ENCODE measurements at places on chromosomes 7 and 10.

DNA sequence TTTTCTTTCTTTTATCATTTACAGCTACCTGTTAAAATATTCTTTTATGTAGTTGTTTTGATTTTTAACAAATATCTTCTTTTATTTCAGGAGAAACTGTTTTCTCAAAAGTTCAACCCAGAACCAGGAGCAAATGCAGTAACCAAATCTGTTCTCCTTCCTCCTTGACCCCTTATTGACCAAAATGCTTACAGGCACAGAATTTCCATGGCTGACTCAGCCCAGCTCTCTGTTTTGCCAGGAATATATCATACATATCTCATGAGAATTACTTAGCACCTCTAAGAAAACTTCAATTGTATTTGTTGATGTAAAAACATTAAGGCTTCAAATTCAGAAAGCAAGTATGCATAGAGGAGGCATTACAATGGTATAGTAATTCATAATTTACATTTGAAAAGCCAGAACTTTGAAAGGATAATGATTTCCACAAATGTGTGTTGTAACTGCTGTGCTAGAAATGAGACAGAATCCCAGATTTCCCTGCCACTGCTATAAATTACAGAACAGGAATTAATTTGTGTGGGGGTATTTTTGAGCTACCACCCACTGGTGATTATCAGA lies 2.2 kb downstream of the GSAP start:
- no peak for DNase-seq

DNA sequence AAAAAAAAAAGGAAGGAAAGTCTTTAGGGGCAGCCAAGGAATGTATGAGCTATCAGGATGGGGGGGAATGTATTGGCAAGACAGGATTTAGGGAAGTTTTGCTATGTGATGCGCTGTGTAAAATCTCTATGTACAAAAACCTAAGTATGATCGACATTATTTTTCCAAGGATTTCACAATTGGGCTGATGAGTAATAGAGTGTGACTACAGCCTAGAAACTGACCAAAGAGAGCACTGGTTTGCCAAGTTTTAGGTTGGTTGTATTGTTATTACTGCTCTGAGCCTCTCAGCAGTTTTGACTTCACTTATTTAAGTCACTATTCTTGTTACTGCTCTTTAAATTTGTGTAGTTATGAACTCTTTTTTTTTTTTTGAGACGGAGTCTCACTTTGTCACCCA lies 107.3 kb downstream of the NRCAM start:
- no peak for DNase-seq

- no peak for DNase-seq
These were observed 572 bp downstream of the ATP5MF start for GRCh38 chr7:99465421-99465768.

GRCh38 chr7:74355091-74355490 lies 65.9 kb downstream of the CLIP2 start:
- DNase-seq: no peak

- DNase-seq: no peak
These were observed 18.6 kb downstream of the PALD1 start for GRCh38 chr10:70497120-70497545.

DNA sequence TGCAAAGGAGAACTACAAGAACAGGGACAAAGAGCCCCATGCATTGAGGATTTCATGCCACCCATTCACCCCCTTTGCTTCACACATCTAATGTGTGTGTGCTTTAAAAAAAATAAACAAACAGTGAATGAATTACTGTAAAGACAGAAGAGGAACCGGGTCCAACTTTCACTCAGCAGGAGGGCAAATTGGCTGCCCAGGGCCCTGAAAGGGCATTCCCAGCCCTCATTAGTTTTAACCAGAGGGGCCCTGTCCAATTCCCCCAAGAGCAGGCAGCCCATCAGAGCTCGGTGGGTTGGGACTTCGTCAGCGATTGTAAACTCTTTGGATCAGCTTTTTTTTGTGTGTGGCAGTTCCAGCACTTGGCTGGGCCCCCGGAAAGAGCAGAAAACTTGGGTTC lies 73.6 kb upstream of the PDZD8 start:
- DNase-seq: no peak

GRCh38 chr10:68462536-68462935 lies 9.2 kb downstream of the DNA2 start:
- no peak for DNase-seq

- no peak for DNase-seq
These were observed 20.5 kb upstream of the CFAP70 start for GRCh38 chr10:73379064-73379748.

GRCh38 chr10:86821388-86821999 lies 65.1 kb downstream of the BMPR1A start:
- DNase-seq: no peak

GRCh38 chr7:140506788-140507464 lies 27.6 kb upstream of the MKRN1 start:
- DNase-seq: peak; percentile 13

- DNase-seq: no peak
These were observed 207.3 kb downstream of the CXCL12 start for GRCh38 chr10:44177610-44178009.

DNA sequence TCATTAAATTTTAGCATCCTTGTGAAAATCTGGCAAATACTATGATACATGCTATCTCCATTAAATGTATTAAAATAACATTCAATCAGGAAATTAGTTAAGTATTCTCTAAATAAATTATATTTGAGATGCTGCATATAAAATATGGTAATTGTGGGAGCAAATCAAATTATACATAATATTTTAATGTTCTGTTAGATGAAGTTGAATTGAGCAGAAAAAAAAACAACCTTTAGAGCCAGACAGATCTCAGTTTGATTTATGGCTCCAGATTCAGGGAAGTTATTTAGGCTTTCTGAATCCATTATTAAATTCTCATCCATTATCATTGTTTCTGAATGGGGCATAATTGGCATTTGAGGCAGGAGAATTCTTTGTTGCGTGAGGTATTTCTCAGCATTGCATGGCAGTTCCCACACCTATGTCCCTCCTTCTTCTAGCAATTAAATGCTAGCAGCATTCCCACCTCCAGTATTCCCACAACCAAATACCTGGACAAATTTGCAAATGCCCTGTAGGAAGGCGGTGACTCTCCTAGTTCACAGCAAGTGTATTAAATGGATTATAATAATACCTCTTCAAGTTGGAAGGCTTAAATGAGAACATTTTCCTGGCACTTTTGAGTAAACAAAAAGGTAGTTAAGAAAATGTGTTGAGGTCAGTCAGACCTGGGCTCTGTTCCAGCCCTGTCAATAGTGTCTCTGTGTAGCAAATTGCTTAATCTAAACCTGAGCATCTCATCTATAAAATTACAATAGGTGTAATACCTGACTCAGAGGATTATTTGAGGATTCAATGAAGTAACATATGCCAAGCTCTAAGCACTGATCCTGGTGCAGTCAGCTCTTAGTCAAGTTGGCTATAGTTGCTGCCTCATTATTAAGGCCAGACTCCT lies 108.9 kb downstream of the RNLS start:
- no peak for DNase-seq

DNA sequence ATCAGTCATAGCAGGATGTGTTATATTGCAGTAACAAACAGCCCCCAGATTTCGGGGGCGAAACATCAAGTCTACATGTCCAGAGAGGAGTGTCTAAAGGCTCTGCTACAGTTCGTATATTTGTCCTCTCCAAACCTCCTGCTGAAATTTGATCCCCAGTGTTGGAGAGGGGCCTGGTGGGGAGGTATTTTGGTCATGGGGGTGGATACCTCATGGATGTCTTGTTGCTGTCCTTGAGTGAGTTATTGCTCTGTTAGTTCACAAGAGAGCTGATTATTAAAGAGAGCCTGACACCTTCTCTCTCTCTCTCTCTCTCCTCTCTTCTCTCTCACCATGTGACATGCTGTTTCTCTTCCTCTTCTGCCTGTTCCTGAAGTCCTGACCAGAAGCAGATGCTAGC lies 343.7 kb downstream of the TCERG1L start:
- DNase-seq: no peak

DNA sequence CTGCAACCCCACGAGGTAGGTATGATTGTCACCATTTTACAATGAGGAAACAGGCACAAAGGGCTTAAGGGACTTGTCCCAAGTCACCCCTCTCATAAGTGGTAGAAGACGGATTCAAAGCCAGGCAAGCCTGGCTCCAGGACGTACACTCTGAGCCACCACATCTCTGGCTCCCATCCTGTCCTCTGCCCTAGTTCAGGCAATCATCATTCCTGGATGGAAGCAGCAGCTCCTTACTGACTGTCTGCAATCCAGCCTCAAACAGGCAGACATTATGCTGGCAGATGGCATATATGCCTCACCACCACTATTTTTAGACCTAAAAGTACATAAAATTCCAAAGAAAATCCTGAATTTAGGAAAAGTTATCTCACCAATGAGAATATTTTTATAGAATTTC lies 100.7 kb downstream of the USP6NL start:
- DNase-seq: no peak

DNA sequence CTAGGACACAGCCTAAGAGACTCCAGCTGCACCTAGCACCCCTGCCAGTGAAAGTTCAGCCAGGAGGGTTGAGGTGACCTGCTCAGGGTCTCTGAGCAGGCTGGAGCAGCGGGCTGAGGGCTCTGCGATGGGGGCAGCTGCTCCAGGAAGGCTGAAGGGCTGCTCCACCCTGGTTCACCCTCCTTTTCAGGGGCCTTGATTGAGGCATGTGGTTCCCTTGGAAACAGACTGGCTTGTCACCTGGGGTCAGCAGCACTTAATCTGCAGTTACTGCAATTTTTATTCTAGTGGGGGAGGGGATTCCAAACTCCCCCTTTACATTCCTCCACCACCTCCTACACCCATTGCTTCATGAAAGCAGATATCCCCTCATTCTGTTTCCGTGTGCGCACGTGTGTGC lies 85.3 kb upstream of the UNC5B start:
- DNase-seq: no peak

GRCh38 chr7:132941428-132941827 lies 140.5 kb downstream of the CHCHD3 start:
- no peak for DNase-seq

DNA sequence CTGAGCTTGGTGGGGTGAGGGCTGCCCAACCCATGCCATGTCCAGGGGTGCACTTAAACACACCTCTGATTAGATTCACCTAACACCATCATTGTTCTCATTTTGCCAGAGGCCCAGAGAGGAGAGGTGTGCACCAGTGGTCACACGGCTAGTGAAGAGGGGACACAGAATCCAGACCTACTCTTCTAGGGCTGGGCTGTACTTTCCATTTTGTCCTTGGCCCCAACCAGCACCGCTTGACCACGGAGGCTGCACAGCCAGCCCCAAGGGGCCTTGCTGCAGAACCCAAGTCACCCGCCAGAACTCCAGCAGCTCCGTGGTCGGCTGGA lies 246 bp upstream of the WDFY4 start:
- no peak for DNase-seq

GRCh38 chr7:140074780-140075179 lies 12.0 kb upstream of the PARP12 start:
- DNase-seq: no peak

DNA sequence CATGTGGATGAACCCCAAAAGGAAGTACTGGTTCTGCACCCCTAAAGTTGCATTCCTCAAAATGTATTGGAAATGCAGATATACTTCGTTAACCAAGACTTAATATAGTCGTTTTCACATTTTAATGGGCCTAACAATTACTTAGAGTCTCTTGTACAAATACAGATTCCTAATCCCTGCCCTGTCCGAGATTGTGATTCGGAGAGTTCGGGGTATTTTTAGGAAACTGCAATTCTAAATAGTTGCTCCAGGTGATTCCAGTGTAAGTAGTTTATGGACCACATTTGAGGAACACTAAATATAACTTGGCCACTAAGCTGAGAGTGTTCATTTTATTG lies 830 bp downstream of the TRUB1 start:
- DNase-seq: no peak

DNA sequence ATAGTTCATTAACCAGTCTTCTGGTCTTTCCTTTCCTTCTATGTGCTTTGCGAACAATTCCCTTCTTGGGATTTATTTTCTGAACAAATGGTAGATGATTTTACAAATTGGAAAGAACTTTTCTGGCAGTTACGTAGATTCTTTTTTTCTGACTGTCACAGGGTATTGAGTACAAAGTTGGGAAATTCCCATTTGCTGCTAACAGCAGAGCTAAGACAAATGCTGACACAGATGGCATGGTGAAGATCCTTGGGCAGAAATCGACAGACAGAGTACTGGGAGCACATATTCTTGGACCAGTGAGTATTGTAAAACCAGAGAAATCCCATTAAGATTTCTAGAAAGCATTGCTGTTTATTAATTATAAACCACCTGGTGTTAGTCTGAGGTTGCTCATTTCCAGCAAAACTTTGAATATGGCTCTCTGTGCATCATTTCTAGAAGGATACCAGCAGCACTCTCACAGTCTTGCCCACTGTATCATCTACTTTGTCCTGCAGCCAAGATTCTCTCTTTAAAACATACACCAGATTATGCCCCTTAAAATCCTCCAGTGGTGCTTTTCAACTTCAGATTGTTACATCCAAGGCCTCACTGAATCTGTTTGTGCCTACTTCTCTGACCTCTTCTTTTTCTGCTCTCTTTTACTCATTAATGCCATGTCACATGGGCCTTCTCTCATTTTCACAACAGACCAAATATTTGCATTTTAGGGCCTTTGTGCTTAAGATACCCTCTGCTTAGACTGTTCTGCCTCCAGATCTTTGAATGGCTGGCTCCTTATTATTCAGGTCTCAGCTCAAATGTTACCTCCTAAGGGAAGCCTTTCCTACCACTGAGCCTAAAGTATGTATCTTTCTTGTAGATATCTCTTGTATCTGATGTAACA lies 27.0 kb downstream of the DLD start:
- no peak for DNase-seq

- DNase-seq: no peak
These were observed 272.3 kb downstream of the ELFN1 start for GRCh38 chr7:1942243-1942940.

GRCh38 chr7:86926732-86927131 lies 132.7 kb downstream of the ELAPOR2 start:
- no peak for DNase-seq

DNA sequence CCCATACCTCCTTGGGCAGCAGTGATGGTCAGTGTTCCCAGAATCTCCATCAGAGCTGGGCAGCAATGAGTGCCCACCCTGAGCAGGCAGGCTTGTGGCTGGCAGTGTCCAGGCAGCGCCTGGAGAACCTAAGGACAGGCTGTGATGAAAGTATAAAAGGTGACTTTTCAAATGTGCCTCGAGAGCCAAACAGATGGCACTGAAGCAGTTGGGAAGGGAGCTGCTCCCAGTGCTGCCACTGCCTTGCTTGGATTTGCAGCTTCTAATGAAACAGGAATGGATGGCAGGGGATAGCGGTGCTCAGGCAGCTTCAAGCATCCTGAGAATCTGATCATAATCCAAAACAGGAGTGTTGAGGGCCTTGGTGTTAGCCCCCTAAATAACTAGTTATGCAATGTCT lies 179.8 kb upstream of the AOAH start:
- DNase-seq: no peak

DNA sequence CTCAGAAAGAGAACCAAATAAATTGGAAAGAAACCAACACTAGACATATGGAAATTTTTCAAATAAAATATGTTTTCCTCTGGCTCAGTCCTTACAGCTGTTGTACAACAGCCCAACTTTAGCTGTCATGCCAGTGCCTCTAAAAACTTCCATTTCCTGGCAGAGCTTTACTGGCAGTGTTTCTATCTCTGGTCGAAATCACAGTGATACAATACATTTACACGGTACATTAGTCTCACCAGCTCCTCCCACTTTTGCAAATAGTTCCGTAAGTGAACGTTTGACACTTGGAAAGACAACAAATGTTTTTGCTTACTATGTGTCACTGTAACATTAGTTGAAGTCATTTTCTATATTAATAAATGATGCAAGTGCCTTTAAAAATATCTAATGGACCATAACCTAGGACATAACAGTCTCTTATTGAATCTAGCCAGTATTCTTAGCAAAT lies 29.8 kb downstream of the BCAP29 start:
- no peak for DNase-seq

GRCh38 chr7:139457153-139457946 lies 26.1 kb downstream of the KLRG2 start:
- no peak for DNase-seq
